ENCODE measurements at places on chromosomes 2 and 18.

GRCh38 chr18:7750966-7751365 is 183.8 kb downstream of the PTPRM start:
- no peak for DNase-seq

- no peak for DNase-seq
Measured at GRCh38 chr2:4898706-4899105, 793.5 kb upstream of the SOX11 start.

GRCh38 chr2:180122874-180123273 is 115.8 kb upstream of the CWC22 start:
- no peak for DNase-seq

GRCh38 chr2:240052524-240052923 is 797 bp downstream of the OR6B3 start:
- no peak for DNase-seq

DNA sequence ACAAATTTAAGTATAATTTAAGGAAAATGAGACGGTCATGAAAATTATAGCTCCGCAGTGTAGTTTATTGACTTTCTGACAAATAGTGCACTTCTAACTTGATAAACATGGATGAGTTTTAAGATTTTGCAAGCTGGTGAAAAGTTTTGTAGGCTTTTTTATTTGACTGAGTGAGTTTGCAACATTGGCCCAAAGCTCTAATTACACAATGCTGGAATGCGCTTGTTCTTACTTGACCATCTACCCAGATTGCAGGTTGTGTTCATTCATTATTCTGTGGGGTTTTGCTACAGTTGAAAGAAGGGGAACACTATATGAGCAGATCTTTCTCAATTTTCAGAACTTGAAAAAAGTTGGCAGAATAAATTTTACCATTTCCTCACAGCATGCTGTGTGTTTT is 13.5 kb downstream of the SPOPL start:
- no peak for DNase-seq

DNA sequence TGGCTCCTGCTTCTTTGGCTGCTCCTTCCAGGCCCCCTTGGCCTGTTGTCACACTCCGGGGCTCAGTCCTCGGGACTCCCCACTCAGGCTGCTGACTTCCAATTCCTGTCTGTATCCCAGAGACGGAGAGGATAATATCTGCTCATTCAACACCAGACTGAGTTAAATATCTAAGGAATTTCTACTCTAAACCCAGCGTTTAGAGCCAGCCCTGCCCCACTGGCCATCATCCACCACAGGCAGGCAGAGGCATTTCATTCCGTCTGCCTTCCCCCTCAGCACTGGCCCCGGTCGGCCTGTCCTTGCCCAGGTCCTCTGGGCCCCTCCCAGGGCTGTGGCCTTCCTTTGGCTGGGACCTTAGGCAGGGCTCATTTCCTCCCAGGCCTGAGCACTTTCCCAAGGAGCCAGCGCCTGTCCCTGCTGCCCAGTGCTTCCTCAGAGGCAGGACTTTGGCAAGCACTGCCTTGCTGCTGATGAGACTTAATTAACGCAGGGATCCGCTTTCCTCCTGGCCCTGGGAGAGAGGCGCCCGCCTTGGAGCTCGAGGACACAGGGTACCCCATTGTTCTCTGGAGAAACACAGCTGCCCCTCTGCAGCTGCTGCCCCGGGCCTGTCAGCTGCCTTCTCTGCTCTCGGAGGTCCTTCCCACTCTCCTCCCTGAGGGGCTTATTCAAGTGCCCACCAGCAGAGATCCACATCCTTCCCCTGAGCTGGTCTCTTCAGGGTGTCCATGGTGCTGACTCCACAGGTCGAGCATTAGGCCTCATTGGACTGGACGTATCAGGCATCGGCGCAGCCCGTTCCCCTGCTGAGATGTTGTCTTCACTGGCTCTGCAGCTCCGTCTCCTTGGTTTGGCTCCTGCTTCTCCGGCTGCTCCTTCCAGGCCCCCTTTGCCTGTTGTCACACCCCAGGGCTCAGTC is 42.8 kb downstream of the ATOH8 start:
- no peak for DNase-seq

DNA sequence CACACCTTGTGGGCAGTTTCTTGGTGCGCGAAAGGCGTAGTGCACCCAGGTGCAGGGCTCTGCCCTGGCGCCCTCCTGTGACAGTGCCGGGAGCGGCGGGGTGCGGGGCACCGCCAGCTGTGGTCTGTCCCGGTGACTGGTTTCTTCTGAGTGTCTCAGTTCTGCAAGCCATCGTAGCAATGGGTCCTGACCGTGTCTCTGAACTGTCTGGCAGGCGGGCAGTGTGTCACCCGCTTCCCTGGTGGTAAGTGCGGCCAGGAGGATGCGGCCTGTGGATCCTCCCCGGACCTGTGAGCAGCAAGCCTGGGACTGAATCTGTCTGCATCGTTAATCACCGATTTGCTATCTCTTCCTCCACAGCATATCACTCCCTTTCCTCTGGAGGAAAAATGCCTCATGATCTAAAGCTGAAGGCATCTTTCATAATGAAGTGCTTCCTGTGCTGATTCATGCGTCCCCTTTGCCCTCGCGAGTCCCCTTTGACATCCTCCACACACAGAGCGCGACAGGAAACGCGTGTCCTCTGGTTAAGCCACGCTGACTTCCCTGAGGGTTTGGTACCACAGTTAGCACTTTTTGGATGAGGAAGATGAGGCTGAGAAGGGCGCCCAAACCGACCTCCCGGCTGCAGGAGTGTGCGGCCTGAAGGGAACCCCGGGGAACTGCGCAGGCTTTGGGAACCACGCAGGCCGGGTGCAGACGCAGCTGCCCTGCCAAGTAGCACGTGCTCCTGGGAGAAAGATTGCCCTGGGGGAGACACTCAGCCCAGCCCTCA is 416.0 kb upstream of the HS6ST1 start:
- no peak for DNase-seq

DNA sequence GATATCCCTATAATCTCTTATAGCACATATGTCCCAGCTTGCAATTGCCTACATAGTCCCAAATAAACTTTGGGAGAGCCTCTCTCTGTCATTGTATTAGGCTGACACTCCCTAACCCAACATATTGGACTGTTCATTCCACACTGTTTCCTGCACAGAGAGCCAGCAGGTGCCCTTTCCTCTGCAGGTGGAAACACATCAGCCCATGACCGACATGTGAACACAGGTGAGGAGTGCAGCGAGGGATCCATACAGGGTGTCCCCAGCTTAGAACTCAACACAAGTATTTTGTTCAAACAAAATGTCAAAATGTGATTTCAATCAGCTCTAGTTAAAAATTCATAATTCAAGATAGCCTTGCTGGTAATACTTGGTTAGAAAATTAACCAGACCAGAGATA is 49.9 kb upstream of the TPO start:
- no peak for DNase-seq

- no peak for DNase-seq
Measured at GRCh38 chr2:24409171-24409570, 48.8 kb upstream of the ITSN2 start.

DNA sequence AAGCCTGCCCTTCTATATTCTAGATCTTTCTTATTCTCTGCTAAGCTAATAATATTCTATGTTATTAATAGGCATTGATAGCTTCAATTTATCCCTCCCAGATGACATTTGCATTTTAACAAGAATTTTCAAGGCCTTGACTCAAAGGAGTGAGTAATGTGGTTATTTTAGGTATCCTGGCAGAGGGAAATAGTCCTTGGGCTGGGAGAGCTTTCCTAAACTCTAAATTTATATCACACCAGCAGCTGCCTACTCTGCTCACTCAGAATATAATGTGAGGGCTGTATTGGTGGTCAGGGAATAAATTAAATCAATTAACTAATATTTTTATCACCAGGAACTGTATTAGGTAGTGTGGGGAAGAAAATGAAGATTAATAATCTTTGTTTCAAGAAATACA is 74.8 kb upstream of the ADAM23 start:
- DNase-seq: no peak

GRCh38 chr2:21890716-21891115 is 766.9 kb downstream of the TDRD15 start:
- no peak for DNase-seq

- DNase-seq: no peak
Measured at GRCh38 chr2:128666596-128666995, 347.9 kb upstream of the HS6ST1 start.

- no peak for DNase-seq
Measured at GRCh38 chr2:95761556-95761955, 169.8 kb downstream of the TRIM43 start.

DNA sequence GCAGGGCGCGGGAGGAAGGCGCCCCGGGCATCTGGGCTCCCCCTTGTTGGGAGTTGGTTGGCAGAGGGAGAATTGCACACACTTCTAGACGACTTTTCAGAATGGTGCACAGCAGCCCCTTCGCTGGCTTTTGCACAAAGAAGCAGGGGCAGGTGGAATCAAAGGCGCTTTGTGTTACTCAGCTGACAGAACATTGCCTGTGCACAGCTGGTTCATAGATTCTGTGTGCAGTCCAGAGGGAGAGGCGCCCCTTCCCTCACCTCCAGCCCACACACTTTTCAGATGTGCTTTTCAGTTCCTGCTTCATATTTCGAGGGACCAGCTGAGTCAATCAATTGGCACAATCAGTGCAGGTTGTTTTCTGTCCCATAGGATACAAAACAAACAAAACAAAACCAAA is 348.4 kb upstream of the RAB12 start:
- DNase-seq: no peak

DNA sequence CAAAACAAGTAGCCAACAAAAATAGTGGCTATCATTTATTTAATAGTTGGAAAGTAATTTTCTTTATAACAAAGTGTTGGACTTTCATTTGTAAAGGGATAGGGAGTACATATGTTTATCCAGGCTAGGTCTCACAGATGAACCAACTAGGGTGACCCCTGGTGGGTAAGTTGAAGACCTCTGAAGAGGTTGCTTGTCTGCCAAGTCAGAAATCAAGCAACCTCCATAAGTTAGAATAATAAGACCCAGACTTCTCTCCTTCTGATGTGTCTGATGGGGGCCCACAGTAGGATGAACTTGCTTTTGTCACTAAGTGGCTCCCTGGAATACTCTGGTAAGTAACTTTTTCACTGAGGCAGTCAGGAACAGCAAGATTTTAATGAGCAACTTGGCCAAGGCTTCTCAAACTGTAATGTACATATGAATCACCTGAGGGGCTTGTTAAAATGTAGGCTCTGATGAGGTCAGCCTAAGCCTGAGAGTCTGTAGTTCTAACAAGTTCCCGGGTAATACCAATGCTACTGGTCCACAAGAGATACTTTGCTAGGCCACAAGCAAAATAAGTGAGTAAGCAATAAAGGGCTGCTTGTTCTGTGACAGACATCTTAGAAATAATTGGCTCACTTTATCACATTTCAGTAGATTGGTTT is 319.6 kb downstream of the PIK3C3 start:
- DNase-seq: no peak

GRCh38 chr2:128380961-128381938 is 62.6 kb upstream of the HS6ST1 start:
- no peak for DNase-seq

- no peak for DNase-seq
Measured at GRCh38 chr2:10002681-10003080, 40.7 kb upstream of the KLF11 start.

- no peak for DNase-seq
Measured at GRCh38 chr2:196980473-196980872, 54.0 kb upstream of the PGAP1 start.

DNA sequence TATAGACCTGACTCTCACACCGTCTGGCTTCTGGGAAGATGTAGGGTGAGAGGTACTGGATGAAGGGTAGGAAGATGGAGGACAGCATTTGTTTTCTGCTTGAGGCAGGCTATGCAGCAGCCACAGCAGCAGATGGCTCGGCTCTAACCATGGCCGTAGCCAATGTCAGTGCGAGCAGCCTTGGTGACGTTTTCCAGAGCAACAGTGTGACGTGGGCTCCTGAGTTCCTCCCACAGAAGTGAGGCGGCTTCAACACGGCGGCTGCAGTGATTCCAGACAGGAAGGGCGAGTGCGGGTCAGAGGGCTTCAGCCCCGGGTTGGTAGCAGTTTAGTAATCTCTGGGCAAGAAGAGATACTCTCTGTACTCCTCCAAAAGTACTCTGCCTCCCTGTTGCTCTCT is 133.0 kb upstream of the MYT1L start:
- DNase-seq: peak; percentile 61

- no peak for DNase-seq
Measured at GRCh38 chr2:124327303-124327702, 302.2 kb downstream of the CNTNAP5 start.

DNA sequence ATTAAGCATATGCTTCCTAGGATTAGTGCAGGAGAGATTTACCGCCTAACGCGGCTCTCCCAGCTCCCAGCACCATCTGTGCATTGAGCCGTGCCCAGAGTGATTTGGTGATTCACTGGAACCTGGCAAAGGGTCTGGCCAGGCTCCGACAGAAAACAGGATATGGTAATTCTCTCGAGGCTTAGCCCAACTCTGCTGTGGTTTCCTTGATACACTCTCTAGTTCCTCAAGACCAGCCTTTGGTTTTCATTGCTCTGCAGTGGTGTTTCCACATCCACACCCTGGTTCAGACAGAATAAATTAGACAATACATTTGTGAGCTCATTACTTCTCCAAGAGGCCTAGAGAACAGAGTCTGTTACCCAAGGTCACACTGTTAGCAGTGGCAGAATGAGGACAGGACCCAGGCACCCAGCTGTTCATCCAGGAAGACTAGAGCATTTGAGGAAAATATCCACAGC is 23.0 kb upstream of the SMAD2 start:
- peak; percentile 68 for DNase-seq

- no peak for DNase-seq
Measured at GRCh38 chr2:196839574-196839973, 30.4 kb upstream of the C2orf66 start.

GRCh38 chr2:181178823-181179412 is 198.5 kb downstream of the UBE2E3 start:
- no peak for DNase-seq

GRCh38 chr18:22346401-22346952 is 71.2 kb downstream of the CTAGE1 start:
- DNase-seq: no peak

- DNase-seq: no peak
Measured at GRCh38 chr18:2240311-2240705, 331.0 kb downstream of the METTL4 start.

GRCh38 chr18:1691863-1692262 is 787.2 kb downstream of the ADCYAP1 start:
- DNase-seq: no peak

DNA sequence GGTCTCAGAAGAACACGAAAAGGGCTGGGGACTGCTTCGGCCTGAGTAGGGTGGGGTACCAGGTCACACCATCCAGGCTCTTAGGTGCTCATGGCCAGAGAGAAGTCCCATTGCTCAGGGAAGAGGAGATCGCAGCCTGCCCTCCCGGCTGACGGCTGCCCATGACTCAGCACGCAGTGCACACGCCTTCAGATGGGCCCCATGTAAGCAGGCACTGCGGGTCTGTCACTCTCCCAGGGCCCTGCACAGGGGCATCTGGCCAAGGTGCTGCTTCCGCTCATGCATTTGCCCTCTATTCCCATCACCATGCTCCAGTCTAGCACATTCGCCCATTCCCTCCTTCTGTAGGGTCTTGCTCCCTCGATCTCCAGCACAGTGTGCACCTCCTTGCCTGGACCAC is 34.7 kb downstream of the SFXN5 start:
- DNase-seq: no peak

- no peak for DNase-seq
Measured at GRCh38 chr2:239459606-239460005, 58.8 kb upstream of the HDAC4 start.

GRCh38 chr2:168740360-168740759 is 62.1 kb upstream of the NOSTRIN start:
- DNase-seq: no peak

GRCh38 chr2:171880774-171881173 is 13.3 kb downstream of the SLC25A12 start:
- DNase-seq: no peak

GRCh38 chr2:36918307-36918706 is 48.0 kb downstream of the STRN start:
- no peak for DNase-seq
